ENCODE measurements at places on chromosomes 3 and 15. TPM values are rescaled to one million over a fixed set of nuclear protein-coding genes. Genes with fewer than 3 reads are reported as not detected.

The ERC2 gene
- not detected for total RNA-seq

The SERPINI1 gene
- total RNA-seq = 2.6 TPM

The LRRC3B gene
- not detected for total RNA-seq

The GJD2 gene
- not detected for total RNA-seq

The APH1B gene
- 4.6 TPM for total RNA-seq

The ATP2B2 gene
- total RNA-seq = under 0.01 TPM

The TRH gene
- not detected for total RNA-seq

The DPPA2 gene
- total RNA-seq = not detected

The COL7A1 gene
- 273 TPM for total RNA-seq

The CFAP91 gene
- 0.48 TPM for total RNA-seq

The CATSPER2 gene
- total RNA-seq = 0.85 TPM

The PFN2 gene
- total RNA-seq = 141 TPM

The DUOXA2 gene
- not detected for total RNA-seq

The GOLGA8S gene
- not detected for total RNA-seq

The PIF1 gene
- total RNA-seq = 0.21 TPM

The GNAT1 gene
- not detected for total RNA-seq

The PCOLCE2 gene
- total RNA-seq = 1.1 TPM

The HTR3E gene
- total RNA-seq = not detected

The UBR1 gene
- total RNA-seq = 19.5 TPM

The GRIP2 gene
- not detected for total RNA-seq

The VGLL3 gene
- 1.7 TPM for total RNA-seq

The PEAK1 gene
- 5.8 TPM for total RNA-seq

The CLDN18 gene
- not detected for total RNA-seq

The MAGI1 gene
- total RNA-seq = 7.5 TPM

The SLC35G2 gene
- 6.2 TPM for total RNA-seq

The CSPG4 gene
- total RNA-seq = 22.7 TPM

The NR2E3 gene
- total RNA-seq = not detected

The SKOR1 gene
- total RNA-seq = not detected

The SNX33 gene
- total RNA-seq = 24.8 TPM

The A4GNT gene
- not detected for total RNA-seq

The CTXN2 gene
- not detected for total RNA-seq

The ACP3 gene
- 1.9 TPM for total RNA-seq

The TMIE gene
- 0.85 TPM for total RNA-seq

The NR1I2 gene
- not detected for total RNA-seq

The RYR3 gene
- 0.21 TPM for total RNA-seq

The RBPMS2 gene
- total RNA-seq = not detected

The CPN2 gene
- not detected for total RNA-seq

The GABRA5 gene
- not detected for total RNA-seq

The ASB14 gene
- total RNA-seq = not detected

The WDR93 gene
- total RNA-seq = not detected

The GPR176 gene
- 2.6 TPM for total RNA-seq

The LTF gene
- 0.43 TPM for total RNA-seq

The RBSN gene
- 23.2 TPM for total RNA-seq

The GHRL gene
- not detected for total RNA-seq

The PLSCR5 gene
- total RNA-seq = not detected

The SLC9C1 gene
- total RNA-seq = 0.43 TPM

The PRR23E gene
- not detected for total RNA-seq

The TBC1D2B gene
- 15.2 TPM for total RNA-seq

The SCN11A gene
- under 0.01 TPM for total RNA-seq

The DAZL gene
- not detected for total RNA-seq

The HESX1 gene
- total RNA-seq = not detected

The KNG1 gene
- not detected for total RNA-seq

The ANKDD1A gene
- total RNA-seq = 4.5 TPM

The CHRNA3 gene
- not detected for total RNA-seq

The LYZL4 gene
- total RNA-seq = not detected

The FOXL2 gene
- not detected for total RNA-seq

The CPA3 gene
- not detected for total RNA-seq

The PRR23C gene
- not detected for total RNA-seq

The COLQ gene
- under 0.01 TPM for total RNA-seq

The PP2D1 gene
- not detected for total RNA-seq

Measured in tracheal epithelial cell (primary cell).